ENCODE measurements at places on chromosomes 5 and 9.

DNA sequence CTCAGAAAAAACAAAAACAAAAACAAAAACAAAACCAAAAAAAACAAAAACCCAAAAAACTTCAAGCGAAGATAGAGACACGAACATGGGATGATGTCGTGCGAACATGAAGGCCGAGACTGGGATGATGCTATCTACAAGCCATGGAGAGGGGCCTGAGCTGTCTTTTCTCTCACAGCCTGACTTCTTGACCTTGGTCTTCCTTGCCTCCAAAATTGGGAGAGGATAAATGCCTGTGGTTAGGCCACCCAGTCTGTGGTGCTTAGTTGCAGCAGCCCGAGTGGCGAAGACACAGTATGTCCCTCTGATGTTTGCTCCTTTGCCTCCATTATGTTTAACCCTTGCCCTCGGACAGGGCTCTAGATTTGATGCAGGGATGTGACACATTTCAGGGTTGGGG, 130.4 kb upstream of the BASP1 start:
- no peak for DNase-seq
- H3K4me1 ChIP-seq, result no peaks in the 10 kb centered on the region
- H3K27ac ChIP-seq, result no peak overlapping the region

DNA sequence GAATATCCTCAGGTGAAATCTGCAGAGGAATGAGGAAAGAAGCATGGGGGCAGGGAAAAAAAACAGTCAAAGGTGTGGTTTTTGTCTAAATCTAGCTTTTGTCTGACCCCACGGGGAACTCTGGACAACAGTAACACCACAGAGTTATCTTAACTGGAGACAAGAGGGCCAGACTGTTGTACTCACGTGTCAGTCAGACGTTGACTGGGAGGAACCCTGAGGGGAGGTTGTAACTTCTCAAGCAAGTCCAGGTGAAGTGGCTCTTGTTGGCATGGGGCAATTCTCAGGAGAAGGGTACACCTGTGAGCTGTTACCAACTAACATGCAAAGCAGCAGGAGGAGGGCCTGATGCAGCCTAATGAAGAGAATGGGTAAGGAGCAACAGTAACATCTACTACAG, 44.1 kb upstream of the SHISAL2B start:
- no peak for DNase-seq
- H3K27me3 ChIP-seq, result no peaks in the 10 kb centered on the region
- no peak overlapping the region for H3K4me3 ChIP-seq
- H3K27ac ChIP-seq, result no peak overlapping the region
- H3K36me3 ChIP-seq, result no peaks in the 10 kb centered on the region

- H3K27ac ChIP-seq, result peak overlapping the region; percentile 45
- no peaks in the 10 kb centered on the region for H3K4me1 ChIP-seq
- no peak overlapping the region for H3K4me3 ChIP-seq
- H3K36me3 ChIP-seq, result no peaks in the 10 kb centered on the region
- peak; percentile 78 for DNase-seq
- no peaks in the 10 kb centered on the region for H3K27me3 ChIP-seq
These were observed 210.9 kb downstream of the ESM1 start for GRCh38 chr5:54774281-54775170.

DNA sequence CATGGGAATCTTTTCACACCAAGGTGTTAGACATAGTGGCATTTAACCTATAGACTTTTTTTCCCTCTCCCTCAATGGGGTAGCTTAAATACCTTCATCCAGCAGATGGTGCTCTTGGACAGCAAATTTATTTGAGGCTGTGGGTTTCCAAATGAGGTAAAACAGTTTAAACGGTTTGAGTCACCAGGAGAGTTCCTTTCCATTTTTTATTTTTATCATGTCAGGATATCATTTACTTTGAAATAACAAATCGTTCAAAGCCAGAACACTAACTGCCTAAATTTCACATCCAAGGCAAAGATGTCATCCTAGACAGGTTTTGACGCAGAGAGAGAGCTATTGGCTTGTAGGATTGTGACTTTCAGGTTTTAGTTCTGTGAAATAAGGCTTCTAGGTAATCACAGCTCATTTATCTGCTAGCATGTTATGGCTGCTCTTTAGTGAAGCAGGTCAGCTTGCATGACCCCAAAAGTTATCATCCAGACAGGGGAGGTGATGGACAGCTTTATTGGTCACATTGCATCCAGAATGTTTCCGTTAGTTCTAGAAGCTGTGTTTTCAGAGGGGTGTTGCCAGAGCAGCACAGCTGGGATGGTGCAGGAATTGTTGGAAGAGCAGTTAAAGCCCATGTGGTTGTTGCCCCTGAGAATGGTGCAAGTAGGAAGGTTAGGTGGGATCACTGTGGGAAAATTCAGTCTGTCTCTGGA, 69.8 kb downstream of the KDM4C start:
- H3K4me3 ChIP-seq, result no peak overlapping the region
- H3K27ac ChIP-seq, result no peak overlapping the region
- H3K36me3 ChIP-seq, result peaks cover 22% of the 10 kb centered on the region
- DNase-seq, result no peak

DNA sequence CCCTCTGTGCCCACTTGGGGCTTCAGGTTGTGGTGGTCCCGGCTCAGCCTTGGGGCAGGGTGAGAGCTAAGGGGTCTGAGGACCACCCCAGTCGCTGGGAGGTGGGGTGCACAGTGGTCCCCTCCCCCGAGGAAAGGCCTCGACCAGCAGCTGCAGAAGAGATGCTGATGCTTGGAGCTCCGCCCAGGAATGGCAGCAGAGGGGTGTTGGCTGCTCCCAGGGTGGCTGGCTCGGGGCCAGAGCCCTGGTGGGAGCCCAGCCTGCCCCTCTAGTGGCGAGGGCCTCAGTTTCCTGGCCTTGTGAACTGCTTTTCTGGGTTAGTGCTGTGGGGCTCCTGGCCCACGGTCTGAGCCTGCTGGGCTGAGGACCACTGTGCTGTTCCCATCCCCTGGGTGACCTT, 1.2 kb downstream of the DIPK1B start:
- peaks cover 23% of the 10 kb centered on the region for H3K27me3 ChIP-seq
- no peaks in the 10 kb centered on the region for H3K36me3 ChIP-seq
- H3K4me3 ChIP-seq, result peak overlapping the region; percentile 60
- peak; percentile 44 for DNase-seq
- peak overlapping the region; percentile 76 for H3K27ac ChIP-seq

DNA sequence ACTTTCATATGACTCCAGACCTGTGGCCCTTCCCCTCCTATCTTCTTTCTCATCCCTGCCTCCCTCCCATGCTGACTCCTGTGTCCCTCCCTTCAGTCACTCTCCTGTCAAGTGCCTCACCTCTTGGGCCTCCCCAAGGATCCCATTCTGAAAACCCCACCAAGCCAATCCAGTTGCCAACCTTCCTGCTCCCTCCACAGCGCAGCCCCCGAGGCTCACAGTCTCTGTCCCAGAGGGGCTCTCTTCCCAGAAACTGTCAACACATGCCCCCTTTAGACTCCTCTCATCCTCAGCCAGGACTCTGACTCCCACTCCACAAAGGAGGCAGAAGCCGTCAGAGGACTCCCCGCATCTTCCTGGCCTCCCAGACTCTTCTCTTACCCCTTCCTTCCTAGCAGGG, 30.8 kb downstream of the ACSL6 start:
- H3K4me3 ChIP-seq, result no peak overlapping the region
- no peaks in the 10 kb centered on the region for H3K27me3 ChIP-seq
- no peaks in the 10 kb centered on the region for H3K36me3 ChIP-seq
- no peaks in the 10 kb centered on the region for H3K4me1 ChIP-seq

- no peak for DNase-seq
- H3K4me3 ChIP-seq, result no peak overlapping the region
- H3K36me3 ChIP-seq, result no peaks in the 10 kb centered on the region
- no peaks in the 10 kb centered on the region for H3K27me3 ChIP-seq
- H3K27ac ChIP-seq, result no peak overlapping the region
- H3K4me1 ChIP-seq, result peaks cover 6% of the 10 kb centered on the region
These were observed 201.8 kb upstream of the SGCD start for GRCh38 chr5:156125118-156125517.

DNA sequence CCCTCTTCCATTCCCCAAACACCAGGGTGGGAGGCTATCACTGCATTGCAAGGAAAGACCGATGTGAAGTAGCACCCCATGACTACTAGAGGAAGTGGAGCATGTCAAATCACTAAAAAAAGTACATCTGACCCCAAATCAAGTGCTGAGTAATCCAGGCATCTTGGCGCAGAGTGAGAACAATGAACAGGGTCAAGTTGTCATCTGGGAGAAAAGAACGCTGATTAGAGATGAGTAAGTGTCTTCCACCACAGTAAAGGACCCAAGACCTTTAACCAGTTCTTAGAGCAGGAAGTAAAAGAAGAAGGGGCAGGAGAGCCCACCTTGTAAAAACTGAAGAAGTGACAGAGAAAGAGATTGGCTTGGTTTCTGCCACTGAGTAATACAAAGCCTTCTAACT, 75.0 kb upstream of the RAD23B start:
- no peak overlapping the region for H3K27ac ChIP-seq
- DNase-seq, result no peak
- H3K4me3 ChIP-seq, result no peak overlapping the region
- no peaks in the 10 kb centered on the region for H3K36me3 ChIP-seq
- no peaks in the 10 kb centered on the region for H3K27me3 ChIP-seq
- H3K4me1 ChIP-seq, result no peaks in the 10 kb centered on the region

- no peak overlapping the region for H3K4me3 ChIP-seq
- H3K36me3 ChIP-seq, result no peaks in the 10 kb centered on the region
- H3K27me3 ChIP-seq, result peaks cover 18% of the 10 kb centered on the region
- no peaks in the 10 kb centered on the region for H3K4me1 ChIP-seq
These were observed 17.7 kb upstream of the NRG2 start for GRCh38 chr5:140060816-140061215.

- no peaks in the 10 kb centered on the region for H3K36me3 ChIP-seq
- no peak for DNase-seq
- no peaks in the 10 kb centered on the region for H3K27me3 ChIP-seq
- H3K4me1 ChIP-seq, result peaks cover 4% of the 10 kb centered on the region
These were observed 75.4 kb upstream of the S1PR3 start for GRCh38 chr9:88915916-88916315.

DNA sequence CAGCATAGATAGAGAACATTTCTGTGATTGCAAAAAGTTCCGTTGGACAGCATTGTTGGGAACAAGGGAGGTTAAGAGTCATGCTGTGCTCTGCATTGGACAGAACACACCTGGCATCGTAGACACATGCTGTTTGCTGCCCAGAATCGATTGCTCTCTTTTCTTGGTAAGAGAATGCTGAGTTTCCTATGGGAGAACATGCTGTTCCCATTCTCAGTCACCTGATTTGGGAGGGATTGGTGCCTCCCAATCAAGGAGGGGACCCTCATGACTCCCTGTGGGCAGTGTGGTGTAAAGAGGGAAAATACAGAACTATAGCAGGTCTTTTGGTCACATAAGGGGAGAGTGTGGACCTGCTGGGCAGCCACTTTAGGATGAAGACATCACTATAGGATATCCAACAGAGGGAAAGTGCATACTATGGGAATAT, 555.4 kb upstream of the CLINT1 start:
- no peaks in the 10 kb centered on the region for H3K36me3 ChIP-seq
- no peaks in the 10 kb centered on the region for H3K27me3 ChIP-seq
- H3K4me1 ChIP-seq, result no peaks in the 10 kb centered on the region
- no peak overlapping the region for H3K4me3 ChIP-seq
- H3K27ac ChIP-seq, result peak overlapping the region; percentile 69
- no peak for DNase-seq

GRCh38 chr5:41218929-41219657, 5.8 kb upstream of the C6 start:
- H3K27ac ChIP-seq, result peak overlapping the region; percentile 1
- no peak overlapping the region for H3K4me3 ChIP-seq
- DNase-seq, result no peak
- H3K36me3 ChIP-seq, result no peaks in the 10 kb centered on the region
- H3K27me3 ChIP-seq, result no peaks in the 10 kb centered on the region

- H3K4me3 ChIP-seq, result peak overlapping the region; percentile 81
- DNase-seq, result no peak
- no peaks in the 10 kb centered on the region for H3K36me3 ChIP-seq
These were observed 776 bp downstream of the APBA1 start for GRCh38 chr9:69671311-69671878.

DNA sequence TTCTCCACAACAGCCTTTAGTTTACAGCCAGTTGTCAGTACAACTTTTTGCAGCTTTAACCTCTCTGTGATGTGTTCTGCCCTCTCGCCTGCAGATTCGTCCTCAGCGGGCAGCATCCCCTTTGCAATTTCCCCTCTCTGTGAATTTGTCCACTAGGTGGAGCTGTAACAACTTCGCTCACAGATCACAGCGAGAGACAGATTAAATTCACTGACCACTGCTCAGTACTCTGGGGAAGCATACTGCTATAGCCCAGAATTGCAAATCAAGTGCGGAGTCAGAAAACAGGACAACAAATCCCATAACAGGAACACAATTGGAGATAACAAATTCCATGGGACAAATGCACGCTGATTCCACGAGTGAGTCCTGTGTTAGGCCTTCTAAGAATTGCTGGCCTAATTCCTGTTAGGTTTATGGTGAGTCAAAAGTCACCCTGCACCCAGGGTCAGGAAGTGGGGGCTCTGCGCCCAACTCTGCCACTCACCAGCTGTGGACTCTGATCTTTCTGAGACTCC, 2124.9 kb downstream of the MAT2B start:
- H3K27me3 ChIP-seq, result no peaks in the 10 kb centered on the region
- H3K4me1 ChIP-seq, result no peaks in the 10 kb centered on the region
- no peak overlapping the region for H3K4me3 ChIP-seq
- no peaks in the 10 kb centered on the region for H3K36me3 ChIP-seq
- no peak overlapping the region for H3K27ac ChIP-seq
- DNase-seq, result peak; percentile 29

- peaks cover 16% of the 10 kb centered on the region for H3K4me1 ChIP-seq
- no peak for DNase-seq
- H3K27ac ChIP-seq, result no peak overlapping the region
- no peaks in the 10 kb centered on the region for H3K27me3 ChIP-seq
- no peak overlapping the region for H3K4me3 ChIP-seq
- no peaks in the 10 kb centered on the region for H3K36me3 ChIP-seq
These were observed 36.4 kb downstream of the PHF2 start for GRCh38 chr9:93612796-93613154.

- H3K27me3 ChIP-seq, result no peaks in the 10 kb centered on the region
- no peak overlapping the region for H3K4me3 ChIP-seq
- H3K27ac ChIP-seq, result no peak overlapping the region
- no peak for DNase-seq
These were observed 23.9 kb downstream of the C5orf15 start for GRCh38 chr5:133944263-133945185.

GRCh38 chr9:70112981-70113380, 69.3 kb downstream of the MAMDC2 start:
- DNase-seq, result no peak
- H3K36me3 ChIP-seq, result no peaks in the 10 kb centered on the region
- no peak overlapping the region for H3K4me3 ChIP-seq
- peaks cover 11% of the 10 kb centered on the region for H3K4me1 ChIP-seq
- no peaks in the 10 kb centered on the region for H3K27me3 ChIP-seq
- H3K27ac ChIP-seq, result no peak overlapping the region

DNA sequence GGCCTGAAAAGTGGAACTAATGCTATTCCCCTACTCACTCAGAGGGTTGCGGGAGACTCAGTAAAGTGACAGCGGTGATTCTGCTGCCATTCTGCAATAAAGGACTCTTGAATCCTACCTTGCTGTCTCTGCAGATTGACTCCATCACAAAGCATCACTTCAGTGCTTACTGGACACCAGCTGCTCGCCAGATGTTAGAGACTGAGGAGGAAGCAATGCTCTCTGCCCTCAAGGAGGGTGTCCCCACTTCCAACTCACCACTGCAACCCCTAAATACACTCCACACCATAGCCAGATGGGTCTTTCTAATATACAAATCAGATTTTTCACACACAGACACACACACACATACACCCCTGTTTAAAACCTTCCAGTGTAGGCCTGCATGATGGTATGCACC, 21.4 kb downstream of the TTLL11 start:
- no peak overlapping the region for H3K27ac ChIP-seq
- DNase-seq, result no peak
